CD4-positive, alpha-beta T cell treated with Interleukin-6 at 100 ng/mL for 8 hours (primary cell): ENCODE measurements at places on chromosomes 1 and 21.

DNA sequence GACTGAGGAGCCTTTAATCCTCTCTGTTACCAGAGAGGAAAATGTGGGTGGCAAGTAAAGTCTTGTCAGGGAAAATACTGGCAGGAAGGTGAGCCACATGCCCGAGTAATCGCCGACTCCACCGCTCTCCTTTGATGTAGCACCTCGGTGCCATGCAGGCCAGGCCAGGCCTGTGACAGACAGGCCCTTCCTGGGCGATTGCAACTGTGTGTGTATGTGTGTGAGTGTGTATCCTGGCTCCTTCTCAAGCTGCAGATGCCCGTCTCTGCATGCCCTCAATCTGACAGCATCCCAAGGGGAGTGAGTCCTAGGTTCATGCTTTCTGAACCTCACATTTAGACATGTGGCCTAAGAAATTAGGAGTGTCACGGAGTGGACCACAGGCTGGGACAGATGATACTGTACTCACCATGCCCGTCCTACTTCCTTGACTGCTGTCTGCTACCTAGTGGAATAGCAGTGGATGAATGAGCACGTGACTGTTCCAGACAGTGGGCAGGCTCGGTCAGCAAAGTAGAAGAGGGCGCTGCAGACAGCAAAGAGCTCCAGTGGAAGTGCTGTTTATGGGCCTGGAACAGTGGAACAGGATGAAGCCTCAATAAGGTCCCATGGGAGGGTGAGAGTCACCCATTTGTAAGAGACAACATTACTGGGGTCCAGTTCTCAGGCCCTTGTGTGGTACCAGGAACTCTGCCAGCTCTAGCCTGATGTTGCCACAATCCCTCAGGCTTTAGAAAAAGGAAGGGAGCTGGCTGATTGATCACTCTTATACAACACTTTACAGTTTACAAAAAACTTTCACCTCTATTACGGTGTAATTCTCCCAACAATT, 25.3 kb downstream of the SERTAD4 start:
- DNase-seq = no peak

DNA sequence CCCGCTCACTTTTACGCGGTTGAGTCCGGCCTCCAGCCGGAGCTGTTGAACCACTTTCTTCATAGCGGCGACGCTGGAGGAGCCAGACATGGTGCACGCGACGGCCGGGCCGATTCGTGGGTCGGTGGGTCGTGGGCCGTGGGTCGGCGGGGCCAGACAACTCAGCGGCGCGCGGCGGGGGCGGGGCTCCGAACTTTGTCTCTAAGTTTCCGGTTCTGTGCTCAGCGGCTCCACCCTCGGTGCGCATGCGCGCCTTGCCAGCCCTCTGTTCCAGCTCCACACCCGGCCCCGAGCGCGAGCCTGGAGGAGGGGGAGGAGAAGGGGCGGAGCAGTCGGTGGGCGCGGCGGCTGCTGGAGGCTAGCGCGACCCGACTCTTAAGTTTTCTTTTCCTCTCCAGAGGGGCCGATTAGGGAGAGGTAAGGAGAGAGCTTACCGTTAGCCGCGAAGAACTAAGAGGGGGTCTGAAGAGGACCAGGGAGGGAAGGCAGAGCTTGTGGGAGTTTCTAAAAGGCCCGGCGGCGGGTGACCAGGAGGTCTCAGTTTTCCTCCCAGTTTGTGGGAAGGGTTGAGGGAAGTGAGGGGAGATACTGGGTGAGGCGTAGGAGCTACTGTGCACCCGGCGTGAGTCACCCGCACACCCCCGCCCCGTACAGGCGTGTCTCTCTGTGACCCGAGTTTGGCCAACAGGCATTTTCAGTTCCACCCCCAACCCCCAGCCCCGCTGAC, at the start of the genes GNG5 and SPATA1:
Gene GNG5 (minus strand): TSS at position 580 of the 727 bp plus-strand sequence. CDS start 490 bp downstream, at position 90.
Gene SPATA1 (plus strand): TSS at position 385 of the 727 bp plus-strand sequence. CDS start 9,974 bp downstream, outside the sequence.
- peak; percentile 97 for DNase-seq

GRCh38 chr1:230084408-230085177, 17.6 kb downstream of the GALNT2 start:
- DNase-seq = no peak

GRCh38 chr1:226388131-226388530, 19.8 kb downstream of the PARP1 start:
- no peak for DNase-seq

DNA sequence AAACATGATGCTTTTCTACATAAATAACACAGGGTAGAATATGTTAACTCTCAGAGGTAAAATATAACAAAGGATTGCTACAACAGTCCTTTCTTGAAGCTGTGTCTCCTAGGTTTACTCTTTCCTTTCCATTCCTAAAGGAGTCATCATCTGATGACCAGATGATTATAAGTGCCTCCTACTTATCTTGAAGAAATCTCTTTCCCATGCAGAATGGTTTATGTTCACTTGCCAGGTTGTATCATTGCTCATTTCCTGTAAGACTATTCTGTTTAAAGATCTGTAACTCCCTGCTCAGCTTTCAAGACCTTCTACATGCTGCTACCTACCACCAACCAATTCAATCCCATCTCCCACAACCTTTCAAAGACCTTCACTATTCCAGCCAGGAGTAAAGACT, 51.5 kb upstream of the PTCH2 start:
- no peak for DNase-seq

DNA sequence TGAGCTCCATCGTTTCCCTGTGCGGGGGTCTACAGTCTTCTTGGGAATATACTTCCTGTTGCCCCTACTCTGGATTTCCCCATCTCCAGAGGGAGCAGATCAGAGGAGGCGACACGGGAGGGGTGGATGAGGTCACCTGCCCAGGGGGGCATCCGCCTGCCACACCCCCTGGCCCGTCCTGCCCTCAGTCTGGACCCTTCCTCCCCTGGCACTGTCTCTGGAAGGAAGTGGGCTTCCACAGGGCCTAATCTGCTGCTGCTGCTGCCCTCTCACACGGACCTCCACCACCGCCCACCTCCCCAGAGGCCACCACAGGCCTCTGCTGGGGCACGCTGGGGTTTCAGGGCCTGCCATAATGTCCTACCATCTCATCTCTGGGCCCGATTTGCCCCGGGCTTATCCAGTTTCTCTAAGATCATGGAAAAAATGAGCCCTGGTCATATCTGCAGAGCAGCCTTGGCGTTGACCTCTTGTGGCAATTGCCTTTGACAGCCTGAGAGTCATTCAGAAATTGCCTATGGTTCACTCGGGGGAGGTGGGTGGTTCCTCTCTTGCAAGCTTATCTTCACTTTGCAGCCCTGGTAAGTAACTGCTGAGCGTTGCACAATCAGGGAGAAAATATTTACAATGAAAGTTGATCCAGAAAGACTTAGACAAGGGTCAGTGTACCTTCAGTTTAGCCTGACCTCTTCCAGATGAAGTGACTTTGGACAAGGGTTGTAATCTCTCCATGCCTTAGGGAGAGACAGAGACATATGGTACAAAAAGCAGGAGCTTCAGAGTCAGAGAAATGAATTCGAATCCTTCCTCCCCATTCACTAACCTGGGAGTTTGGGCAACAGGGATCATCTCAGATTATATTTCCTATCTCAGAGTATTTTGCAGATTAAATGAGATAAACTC, 252.4 kb downstream of the TOMM20 start:
- no peak for DNase-seq

DNA sequence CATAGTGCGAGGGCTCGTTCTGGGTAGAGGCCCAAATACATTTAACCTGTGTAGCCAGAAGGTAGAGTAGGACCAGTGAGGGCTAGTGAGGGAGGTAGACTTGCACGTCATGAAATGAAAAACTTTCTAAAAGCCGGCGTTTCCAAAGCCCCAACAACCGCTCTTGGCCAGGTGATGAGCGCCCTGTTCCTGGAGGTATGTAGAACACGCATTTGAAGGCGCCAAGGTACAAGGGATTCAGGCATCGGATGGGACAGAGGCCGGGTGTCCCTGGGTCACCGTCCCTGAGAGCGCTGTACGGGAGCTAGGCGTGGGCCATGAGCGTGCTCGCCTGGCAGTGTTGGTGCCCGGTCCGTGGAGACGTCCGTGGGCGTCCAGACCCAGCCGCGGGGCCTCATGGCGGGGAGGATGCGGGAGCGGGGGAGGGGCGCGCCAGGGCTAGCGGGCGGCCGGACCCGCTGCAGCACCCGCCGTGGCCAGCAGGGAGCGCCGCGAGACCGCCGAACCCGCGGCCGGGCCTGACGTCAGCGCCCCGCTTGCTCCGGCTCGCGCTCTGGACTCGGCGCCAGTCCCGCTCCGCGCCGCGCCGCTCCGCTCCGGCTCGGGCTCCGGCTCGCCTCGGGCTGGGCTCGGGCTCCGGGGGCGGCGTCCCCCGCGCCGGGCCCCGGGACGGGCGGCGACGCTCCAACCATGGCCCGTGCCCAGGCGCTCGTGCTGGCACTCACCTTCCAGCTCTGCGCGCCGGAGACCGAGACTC, at the start of gene PTPRU:
Gene PTPRU (plus strand): TSS at position 568 of the 757 bp plus-strand sequence. CDS start 123 bp downstream, at position 691.
- DNase-seq = peak; percentile 71

GRCh38 chr1:26412180-26412840, 1.7 kb downstream of the LIN28A start:
- no peak for DNase-seq

DNA sequence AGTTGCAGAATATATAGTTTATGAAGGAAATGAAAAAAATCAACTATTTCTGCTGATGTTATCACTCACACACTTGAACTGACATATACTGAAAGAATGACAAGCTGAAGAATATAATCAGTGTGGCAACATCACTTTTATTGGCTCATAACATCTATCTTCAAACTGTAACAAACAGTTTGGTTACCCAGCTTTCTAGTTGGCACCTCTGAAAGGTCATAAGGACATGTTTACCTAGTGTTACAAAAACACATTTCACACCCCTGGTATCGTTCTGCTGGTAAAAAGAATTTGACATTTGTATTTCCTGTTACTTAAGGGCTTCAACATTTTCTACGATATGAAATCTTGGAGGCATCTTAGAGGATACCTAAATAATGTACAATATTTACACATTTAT, 1267.0 kb upstream of the NCAM2 start:
- DNase-seq = no peak

DNA sequence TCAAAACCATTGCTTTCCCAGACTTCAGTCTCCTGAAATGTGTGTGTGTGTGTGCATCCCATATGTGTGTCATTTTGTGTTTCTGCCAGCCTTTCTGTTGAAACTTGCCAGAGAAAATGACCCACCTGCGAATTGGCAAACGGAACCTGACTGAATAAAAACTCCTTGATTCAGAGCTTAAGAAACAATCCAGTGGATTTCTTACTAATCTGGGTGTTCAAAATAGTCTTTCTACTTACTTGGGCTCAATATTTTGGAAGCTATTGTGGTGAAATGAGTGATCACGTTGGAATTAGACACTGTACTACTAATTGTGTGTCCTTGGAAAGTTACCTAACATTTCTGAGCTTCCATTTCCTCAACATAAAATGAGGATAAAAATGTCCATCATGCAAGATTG, 138.9 kb upstream of the ERG start:
- no peak for DNase-seq

DNA sequence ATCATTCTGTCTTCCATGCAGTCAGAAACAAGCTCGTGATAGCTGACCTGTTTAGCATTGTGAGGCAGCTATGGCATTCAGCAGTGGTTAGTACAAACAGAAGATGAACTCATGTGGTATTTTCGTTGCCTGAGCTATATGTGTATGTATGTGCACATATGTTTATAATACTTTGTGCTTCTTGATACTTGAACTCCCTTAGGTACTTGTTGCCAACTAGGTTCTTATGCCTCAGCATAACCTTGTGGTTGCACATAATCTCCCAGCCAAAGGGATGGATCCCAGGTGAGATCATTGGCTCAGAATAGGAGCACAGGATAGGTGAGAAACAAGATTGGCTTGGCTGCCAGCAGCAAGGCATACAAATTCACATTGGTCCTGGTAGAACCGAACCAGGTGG, 86.1 kb downstream of the VPS26C start:
- no peak for DNase-seq

DNA sequence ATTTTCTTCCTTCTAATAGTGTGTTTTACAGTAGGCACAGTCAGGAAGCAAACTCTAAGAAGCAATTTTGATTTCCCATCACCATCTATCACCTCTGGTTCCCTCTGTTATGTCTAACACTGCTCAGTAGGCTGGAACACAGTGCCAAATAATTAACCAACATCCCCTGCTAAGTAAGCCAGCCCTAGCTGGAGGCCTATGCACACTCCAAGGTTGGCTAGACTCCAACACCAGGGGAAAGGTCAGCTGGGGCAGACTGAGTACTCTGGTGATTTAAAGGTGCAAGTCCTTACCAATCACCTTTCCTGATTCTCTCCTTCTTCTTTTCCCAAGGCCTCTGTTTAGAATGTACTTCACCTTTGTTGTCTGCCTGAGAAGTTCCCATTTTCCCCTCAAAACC, 46.5 kb upstream of the BEND5 start:
- DNase-seq = no peak

DNA sequence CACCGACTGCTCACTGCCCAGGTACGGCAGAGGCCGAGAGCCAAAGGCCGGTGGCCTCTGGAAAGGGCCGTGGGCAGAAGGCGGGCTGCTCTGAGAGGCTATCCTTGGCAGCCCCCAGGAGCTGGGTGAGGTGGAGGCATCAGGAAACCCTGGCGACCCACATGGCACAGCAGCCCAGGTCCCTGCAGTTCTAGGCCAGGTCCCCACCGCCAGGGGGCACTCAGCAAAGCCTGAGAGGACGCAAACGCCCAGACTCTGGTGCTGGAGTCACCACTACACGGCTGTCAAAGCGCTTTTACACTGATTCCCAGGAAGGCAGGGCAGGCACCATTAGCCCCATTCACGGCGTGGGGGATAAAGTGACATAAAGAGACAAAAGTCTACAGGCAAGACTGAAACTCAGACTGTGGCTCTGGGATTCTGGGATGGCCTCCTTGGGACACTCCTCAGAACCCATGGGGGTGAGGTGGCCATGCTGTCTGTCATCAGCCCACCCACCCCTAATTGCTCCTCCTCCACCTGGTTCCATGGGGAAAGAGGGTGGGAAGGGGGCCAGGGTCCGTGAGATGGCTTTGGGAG, 4.9 kb downstream of the PLEKHG5 start:
- peak; percentile 83 for DNase-seq

DNA sequence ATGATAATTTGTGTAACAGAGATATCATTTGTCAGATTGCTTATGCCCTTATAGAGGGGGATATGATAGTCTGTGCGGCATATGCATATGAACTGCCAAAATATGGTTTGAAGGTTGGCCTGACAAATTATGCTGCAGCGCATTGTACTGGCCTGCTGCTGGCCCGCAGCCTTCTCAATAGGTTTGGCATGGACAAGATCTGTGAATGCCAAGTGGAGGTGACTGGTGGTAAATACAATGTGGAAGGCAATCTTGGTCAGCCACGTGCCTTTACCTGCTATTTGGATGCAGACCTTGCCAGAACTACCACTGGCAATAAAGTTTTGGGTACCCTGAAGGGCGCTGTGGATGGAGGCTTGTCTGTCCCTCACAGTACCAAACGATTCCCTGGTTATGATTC, 82.4 kb downstream of the ZMYM4 start:
- DNase-seq = no peak

DNA sequence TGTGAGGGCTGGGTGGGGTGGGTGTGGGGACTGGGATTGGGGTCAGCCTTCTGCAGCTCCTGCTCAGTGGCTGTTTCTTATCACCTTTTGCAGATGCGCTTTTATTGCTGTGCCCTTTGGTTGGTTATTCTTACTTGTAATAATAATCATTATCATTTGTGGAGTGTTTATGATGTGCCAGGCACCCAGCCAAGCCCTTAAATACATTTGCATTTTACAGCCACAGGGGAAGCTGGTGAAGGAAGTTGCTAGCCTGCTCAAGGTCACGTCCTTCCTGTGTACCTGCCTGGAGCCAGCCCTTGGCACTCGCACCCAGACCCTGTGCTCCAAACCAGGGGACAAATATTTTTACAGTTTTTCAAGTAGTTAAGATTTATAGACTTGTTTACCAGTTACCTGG, 144.0 kb downstream of the PGBD5 start:
- no peak for DNase-seq

GRCh38 chr1:156259805-156260204, 11.9 kb upstream of the PAQR6 start:
- no peak for DNase-seq

- no peak for DNase-seq
Observed at GRCh38 chr1:100413035-100413434, 60.7 kb downstream of the CDC14A start.
